ENCODE measurements at places on chromosomes 4 and X. TPM values are rescaled to one million over a fixed set of nuclear protein-coding genes. Genes with fewer than 3 reads are reported as not detected.

Gene FAM149A
- total RNA-seq = 7.9 TPM

Gene COX7B2
- not detected for total RNA-seq

Gene HSFX4
- total RNA-seq = not detected

Gene ABLIM2
- 4.8 TPM for total RNA-seq

Gene SHROOM3
- 100 TPM for total RNA-seq

Gene CHIC1
- 10.8 TPM for total RNA-seq

Gene POLR2B
- total RNA-seq = 66.1 TPM

DNA sequence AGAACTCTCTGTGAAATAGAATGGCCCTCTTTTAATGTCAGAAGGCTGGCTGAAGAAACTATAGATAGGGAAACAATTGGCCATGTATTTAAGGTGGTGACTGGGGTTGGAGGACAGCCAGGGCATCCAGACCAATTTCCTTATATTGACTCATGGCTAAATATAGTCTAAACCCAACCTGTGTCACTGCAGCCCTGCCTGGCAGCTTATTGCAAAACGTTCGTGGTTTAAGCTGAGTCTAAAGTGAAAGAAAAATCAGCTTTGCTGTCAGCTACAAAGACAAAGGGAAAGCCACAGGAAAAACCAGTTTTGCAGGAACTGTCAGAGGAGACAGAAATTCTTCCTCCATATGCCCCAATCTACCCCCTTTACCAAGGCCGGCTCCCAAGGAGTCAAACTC, 902.8 kb upstream of the NDST4 start:
- DNase-seq = peak; percentile 56

GRCh38 chr4:688854-689681, at the start of gene SLC49A3:
SLC49A3 (minus strand) TSS chr4:689151; CDS start chr4:689127, 24 bp downstream.
- no peak for DNase-seq

DNA sequence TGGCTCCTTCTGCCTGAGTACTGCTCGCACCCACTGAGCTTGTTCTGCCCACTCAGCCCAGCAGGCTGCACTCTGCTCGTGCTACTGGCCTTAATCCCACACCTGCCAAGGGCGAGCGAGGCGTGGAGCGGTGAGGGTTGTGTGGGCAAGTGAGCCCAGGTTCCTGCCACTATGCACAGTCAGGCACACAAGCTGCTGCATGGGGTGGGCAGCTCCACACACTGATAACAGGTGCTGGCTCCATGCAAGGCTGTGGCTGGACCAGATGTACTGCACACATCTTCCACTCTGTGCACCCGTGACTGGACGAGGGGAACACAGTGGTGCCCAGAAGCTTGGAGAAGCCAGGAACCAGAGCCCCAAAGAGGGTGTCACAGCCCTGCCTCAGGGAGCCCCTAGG, 184.3 kb upstream of the NUDT6 start:
- no peak for DNase-seq

GRCh38 chr4:24775032-24775605, 20.3 kb upstream of the SOD3 start:
- no peak for DNase-seq

DNA sequence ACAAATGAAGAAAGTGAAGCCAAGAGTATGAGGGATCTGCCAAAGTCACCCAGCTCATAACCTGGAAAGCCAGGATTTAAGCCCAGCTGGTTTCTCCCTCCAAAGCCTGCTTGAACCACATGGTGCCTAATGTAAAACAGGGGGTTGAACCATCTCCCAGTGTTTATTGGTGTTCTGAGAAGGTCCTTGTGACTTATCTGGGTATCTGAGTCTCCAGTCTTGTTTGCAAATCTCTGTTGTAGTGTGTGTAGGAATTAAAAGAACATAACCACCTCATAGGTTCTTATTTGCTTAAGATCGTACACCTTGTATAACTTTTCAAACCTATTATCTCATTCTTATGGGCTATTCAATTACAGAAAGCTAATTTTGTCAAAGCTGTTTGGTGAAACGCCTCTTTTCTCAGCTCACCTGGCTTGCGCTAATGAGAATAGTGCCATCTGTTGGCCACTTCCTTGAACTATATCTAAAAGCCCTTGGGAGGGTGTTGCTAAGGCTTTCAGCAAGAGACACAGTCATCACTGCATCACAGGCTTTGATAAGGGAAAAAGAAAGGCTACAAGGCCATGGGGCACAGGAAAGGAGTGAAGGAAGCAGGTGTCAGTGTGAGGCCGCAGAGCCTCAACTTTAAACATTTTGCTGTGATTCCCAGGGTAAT, 34.0 kb downstream of the ETDB start:
- DNase-seq = no peak

DNA sequence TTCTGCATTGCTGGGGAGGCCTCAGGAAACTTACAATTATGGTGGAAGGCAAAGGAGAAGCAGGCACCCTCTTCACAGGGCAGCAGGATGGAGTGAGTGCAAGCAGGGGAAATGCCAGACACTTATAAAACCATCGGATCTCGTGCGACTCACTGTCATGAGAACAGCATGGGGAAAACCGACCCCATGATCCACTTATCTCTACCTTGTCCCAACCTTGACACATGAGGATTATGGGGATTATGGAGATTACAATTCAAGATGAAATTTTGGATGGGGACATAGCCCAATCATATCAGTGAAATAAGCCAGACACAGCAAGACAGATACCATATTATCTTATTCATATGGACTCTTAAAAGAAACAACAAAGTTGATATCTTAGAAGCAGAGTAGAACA, 134.9 kb downstream of the C4orf33 start:
- DNase-seq = no peak

DNA sequence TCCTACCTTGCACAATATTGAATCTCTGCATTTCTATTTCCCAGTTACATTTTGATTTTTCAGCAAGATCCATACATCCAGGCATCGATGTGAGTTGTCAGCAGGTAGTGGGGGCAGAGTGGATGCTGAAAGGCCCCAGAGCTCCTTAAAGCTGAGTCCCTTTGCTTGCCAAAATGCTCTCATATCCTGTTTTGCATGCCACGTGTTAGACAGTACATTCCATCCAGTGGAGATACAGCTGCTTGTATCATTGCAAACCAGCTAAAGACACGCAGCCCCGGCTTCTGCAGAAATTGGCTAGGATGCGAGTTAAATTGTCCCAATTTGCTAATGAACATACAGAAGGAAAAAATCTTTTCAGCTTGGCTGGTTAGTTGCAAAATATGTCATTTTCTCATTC, 179.6 kb upstream of the MXRA5 start:
- no peak for DNase-seq

- DNase-seq = no peak
Measured at GRCh38 chrX:130336531-130336930, 3.2 kb upstream of the SLC25A14 start.

- no peak for DNase-seq
Measured at GRCh38 chr4:124913237-124913636, 200.7 kb upstream of the ANKRD50 start.

- no peak for DNase-seq
Measured at GRCh38 chr4:116343809-116344208, 741.6 kb downstream of the TRAM1L1 start.

DNA sequence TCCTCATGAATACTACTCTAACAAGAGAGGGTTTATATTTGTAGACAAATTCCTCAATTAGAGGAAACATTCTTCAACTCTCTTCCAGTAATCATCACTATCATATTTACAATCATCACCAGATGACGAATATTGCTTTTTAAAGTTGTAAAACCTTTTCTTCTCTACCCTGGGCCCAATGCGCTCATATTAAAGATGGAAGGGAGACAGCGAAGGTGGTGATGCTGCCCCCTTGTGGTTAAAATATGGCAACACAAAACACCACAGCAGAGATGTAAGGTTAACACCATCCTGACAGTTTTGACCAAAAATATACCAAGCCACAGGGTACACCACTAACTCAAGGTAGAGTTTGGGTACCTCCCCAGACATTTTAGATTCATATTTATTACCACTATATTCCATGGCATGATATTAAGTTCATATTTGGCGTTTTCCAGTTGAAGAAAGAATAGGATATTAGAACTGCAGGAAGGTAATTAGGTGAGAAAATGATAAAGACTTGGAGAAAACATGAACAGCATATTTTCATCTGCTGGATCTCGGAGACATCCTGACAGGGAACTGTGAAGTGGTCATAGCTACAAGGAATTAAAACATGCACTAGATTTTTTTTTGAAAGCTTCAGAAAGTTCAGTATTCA, 72.8 kb downstream of the SLC9A7 start:
- DNase-seq = no peak

DNA sequence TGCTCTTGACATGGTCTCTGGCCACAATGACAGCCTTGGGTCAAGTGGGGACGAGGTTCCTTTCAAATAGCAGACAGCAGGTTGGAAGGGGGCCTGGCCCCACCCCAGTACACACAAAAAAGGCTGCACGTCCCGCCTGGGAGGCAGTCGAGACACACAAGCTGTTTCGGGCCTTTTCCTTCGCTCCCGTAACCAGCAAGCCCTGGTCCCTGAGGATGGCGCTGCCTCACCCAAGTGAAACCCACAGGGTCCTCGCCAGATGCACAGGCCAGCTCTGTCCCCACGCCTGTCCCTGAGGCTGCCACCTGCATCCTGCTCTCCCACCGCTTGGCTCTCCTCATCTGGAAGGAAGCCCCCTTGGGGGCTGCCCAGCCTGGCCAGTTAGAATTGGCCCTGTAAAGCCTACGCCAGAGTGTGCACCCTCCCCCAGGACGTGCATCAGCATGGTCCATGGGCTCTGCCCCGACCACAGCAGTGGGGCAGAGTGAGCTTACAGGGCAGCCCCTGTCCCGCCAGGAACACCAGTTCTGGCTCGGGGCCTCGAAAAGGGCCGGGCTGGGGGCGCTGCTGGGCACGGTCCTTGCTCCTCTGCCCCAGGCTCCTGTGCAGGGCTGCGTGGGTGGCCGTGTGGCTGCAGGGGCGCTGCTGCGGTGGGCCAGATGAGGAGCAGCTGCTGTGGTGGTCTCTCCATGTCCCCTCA, 2.0 kb downstream of the CPLX1 start:
- DNase-seq = no peak

DNA sequence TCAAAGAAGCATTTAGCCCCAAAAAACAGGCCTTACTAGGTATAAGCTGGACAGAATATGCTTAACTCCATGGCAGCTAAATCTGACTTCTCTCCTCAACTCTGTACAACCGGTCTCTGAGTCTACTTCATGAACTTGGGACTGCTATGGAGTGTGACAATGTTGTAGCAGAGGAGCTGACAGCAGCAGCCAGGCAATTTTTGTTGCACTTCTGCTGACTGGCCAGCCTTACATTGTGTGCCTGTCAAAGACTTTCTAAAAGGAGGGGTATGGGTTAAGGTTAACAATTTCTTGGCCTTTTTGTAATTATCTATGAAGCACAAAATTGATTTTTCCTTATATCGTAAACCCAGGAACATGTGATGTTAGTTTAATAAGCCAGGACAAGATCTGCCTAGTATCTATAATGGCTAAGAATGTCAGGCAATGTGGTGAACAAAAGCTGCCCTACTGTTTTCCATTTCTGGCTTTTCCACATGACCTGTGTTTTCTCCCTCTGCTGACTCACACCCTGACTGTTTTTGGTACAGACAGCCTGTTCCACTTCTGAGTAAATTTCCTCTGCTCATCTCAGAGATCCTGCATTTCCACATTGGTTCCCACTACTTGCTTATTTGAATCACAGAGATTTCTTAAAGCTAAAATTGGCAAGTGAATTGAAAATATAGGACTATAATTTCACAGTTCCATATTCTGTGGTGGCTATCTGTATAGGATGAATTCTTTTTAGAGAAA, 9.3 kb downstream of the NOX1 start:
- no peak for DNase-seq

DNA sequence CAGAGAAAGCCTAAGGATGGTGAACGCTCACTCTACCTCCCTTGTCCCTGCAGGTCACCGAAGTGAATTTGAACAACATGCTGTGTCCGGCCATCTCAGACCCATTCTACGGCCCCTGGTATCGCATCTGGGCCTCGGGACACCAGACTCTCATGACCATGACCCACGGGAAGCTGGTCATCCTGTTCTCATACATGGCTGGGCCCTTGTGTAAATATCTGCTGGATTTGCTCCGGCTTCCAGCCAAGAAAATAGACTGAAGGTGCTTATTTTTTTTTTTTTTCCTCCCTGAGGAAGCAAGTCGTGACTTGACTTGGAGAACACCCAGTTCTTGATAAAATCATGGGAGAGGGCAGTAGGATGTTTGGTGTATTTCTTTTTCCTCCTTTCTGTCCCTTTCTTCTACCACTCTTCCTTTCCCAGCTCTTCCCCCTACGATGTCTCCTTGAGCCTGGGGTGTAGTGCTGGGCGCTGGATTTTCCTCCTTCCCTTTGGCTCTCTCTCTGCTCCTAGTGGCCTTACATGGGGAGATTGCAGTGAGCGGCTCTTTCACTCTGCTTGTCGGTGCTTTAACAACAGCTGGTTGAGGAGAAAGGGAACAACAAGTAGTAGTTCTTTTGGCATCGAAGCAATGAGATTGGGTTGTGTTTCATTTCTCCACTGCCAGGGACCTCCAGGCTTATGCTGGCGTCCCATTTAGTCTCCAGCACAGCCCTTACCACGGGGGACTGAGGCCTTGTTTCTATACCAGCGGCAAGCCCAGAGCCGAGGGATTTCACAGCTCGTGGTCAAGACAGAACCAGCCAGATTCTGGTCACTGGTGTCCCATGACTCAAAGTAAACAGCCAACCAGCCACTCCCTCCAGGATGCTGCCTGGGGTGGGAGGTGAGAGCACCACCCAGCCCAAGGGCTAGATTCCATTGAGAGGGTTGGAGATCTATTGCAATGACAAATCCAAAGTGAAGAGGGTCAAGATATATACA, 144.4 kb downstream of the AMMECR1 start:
- DNase-seq = no peak

DNA sequence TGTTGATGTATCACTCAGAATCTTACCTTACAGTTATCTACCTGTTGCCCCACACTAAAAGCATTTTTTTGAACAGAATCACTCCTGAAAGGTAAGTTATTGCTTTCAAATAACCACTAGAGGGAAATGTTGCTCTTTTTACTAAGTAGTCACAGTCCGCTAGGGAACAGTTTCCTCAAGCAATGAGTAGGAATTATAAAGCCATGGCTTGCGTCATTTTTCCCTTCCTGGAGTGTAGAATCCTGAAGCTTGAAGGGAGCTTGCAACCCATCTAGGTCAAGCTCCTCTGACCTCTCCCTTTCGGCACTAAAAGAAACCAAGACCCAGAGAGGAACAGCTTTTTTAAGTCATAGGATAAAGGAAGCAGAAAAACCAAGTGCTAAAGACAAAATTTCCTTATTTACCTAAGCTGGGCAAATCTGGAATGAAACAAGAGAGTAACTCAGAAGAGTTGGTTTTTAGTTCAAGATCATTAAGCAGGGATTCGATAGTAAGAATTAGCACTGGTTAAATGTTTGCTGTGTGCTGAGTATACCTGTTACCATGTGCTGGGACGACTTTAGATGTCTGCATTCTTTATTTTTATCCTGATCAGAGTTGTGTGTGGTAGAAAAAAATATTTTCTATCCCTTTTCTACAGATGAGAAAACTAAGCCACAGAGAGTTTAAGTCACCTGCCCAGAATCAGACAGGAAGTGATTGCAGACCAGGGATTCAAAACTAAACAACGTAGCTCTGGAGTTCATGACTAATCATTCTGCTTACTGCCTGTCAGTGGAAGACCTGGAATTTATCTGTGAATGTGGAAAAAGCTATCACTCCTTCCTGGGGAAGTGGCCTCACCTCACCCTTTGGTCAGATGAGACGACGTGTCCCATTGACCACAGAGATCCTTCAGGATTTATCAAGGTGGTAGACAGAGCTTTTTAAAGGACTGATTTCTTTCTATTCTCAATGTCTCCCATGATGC, 631.5 kb downstream of the RAB28 start:
- no peak for DNase-seq
